ENCODE measurements at places on chromosomes 11 and 22. TPM values are rescaled to one million over a fixed set of nuclear protein-coding genes. Genes with fewer than 3 reads are reported as not detected.

- DNase-seq: no peak
These were observed 322.7 kb downstream of the BLID start for GRCh38 chr11:121793291-121793690.

Gene TEX12
- total RNA-seq: 0.51 TPM

Gene NAALADL1
- 3.0 TPM for total RNA-seq

Gene TSPAN18
- 33.0 TPM for total RNA-seq

- DNase-seq: no peak
These were observed 6.3 kb downstream of the OVOL1 start for GRCh38 chr11:65793144-65793581.

DNA sequence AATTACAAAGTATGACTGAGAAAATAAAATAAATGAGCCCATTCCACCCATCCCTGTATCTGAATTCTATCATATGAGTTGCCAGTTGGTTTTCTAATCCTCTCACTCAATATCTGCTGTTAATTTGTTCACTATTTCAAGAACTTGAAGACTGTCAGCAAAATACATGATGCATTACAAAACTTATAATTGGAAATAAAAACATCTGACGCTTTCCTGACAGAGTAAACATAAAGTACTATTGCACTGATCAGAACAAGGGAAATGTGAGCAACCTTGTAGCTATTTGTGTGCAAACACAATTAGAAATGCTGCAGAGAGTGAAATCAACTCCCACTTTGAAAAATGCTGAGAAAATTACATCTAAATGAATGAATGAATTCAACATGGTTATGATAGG lies 97.1 kb downstream of the MPPED2 start:
- no peak for DNase-seq

DNA sequence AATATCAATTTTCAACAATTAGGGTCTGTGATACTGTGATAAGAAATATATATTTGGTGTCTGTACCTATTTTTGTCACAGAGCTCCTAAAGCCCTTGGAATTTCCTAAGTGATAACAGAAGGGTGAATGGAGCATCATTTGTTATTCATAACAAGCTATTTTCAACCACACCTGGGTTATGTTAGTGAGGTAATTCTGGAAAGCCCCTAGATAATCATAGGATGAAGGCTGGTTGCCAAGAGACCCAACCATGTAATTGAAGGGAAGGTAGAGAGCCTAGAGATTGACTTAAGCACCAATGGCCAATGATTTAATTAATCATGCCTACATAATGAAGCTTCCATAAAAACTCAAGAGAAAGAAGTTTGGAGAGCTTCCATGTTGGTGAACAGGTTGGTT lies 109.4 kb downstream of the KIF18A start:
- no peak for DNase-seq

- DNase-seq: no peak
These were observed 91.2 kb downstream of the UBASH3B start for GRCh38 chr11:122746611-122747244.

GRCh38 chr22:24060375-24060788 lies 49.3 kb downstream of the CABIN1 start:
- no peak for DNase-seq

Gene TRIM29
- total RNA-seq: 0.11 TPM

Gene TESMIN
- total RNA-seq: 7.4 TPM

GRCh38 chr11:65778431-65778900 lies 2.3 kb downstream of the AP5B1 start:
- DNase-seq: no peak

GRCh38 chr22:19523240-19524169 lies 705 bp downstream of the CLDN5 start:
- peak; percentile 79 for DNase-seq

DNA sequence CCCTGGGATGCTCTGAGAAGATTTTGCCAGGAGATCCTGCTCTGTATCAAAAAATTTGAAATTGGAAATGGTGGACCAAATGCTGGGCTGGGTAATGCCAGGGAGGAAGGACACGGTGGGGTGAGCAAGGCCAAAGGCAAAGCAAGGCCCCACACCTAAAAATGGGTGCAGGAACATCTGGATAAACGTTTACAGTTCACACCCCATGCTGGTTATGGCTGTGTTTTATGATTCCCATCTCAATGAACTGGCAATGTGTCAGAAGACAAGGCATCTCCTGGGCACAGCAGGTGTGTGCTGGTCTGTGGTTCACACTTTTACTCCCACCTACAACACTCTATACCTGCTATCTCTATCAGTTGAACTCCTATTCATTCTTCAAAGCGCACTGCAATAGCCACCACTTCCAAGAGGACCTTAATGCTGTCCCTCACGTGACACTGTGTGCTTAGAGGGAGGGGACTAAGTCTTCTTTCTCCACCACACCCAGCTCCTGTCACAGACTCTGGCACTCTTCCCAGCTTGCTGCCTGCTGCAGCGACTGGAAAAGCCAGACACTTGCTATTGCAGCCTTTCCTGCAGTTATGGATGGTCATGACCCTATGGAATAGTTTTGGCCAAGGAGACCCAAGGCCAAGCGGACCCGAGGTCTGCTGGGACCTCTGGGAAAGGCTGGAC lies 277.5 kb downstream of the CTTN start:
- no peak for DNase-seq

- DNase-seq: no peak
These were observed 45.1 kb downstream of the THAP12 start for GRCh38 chr11:76335842-76336241.

Gene NXPE4
- total RNA-seq: not detected

Gene OPCML
- total RNA-seq: 0.03 TPM

DNA sequence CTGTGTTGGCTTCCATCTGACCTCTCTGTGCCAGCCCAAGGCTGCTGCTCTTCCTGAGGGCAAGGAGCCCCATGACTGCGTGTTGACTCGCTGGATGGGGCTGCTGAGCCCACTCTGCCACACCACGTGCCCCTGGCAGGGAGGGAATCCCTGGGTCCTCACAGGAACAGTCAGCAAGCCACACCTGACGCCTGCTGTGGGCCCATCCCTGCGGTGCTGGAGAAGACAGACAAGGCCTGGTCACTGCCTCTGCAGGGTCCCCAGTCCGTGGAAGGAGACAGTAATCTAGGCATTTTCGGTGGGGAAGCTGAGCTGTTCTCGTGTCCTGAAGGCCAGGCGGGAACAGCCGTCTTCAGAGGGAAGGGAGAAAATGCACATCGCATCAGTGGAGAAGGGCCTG lies 10.6 kb upstream of the PPP6R3 start:
- DNase-seq: no peak

DNA sequence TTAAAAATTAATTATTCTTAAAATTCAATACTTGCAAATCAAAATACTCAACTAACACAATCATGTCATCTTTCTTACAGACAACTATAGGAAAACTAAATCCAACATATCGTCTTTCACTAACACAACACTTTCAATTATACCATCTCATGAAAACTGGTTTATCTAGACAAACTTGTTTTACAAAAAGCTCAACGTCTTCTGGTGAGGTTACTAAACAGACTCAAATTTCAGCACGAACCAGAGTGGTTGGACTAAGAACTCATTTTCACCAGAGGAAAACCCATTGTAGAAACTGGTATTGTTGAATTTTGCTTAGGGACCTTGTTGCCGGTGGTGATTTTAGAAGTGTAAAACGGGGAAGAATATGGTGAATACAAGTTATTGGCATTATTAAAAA lies 52.2 kb downstream of the NUP98 start:
- DNase-seq: no peak

Gene SCN3B
- total RNA-seq: not detected

Gene OR4C11
- not detected for total RNA-seq

- no peak for DNase-seq
These were observed 185.4 kb upstream of the GUCY1A2 start for GRCh38 chr11:107203656-107204055.

GRCh38 chr22:44187652-44188230 lies 7.0 kb downstream of the PARVG start:
- DNase-seq: no peak

DNA sequence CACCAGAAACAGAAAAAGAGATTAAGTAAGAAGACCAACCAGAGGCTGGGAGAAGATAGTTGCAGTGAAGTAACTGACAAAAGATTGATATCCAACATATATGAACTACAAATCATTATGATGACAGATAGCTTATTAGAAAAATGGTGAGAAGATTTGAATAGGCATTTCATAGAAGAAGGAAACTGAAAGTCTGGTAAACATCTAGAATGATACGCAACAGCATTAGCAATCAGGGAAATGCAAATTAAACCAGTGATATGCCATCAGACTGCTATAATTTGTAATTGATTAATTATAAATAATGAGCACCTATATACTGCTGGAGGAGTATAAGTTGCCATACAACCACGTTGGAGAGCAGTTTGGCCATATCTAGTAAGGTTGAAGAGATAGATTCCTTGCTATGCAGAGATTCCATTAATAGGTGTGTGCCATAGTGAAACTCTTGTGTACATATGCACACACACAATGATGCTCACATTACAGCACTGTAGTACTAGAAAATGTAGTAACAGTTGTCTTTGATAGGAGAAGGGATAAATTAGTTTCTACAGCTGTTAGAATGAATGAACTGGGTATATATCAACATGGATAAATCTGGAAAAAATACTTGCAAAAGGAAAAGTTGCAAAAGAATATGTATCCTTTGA lies 20.5 kb downstream of the RNF169 start:
- no peak for DNase-seq

Gene AASDHPPT
- 127 TPM for total RNA-seq

GRCh38 chr11:45224766-45225165 lies 61.4 kb downstream of the SYT13 start:
- no peak for DNase-seq

Gene DRICH1
- not detected for total RNA-seq

Gene TSGA10IP
- total RNA-seq: 7.3 TPM

GRCh38 chr11:125625225-125625629 lies 264 bp downstream of the CHEK1 start:
- no peak for DNase-seq

GRCh38 chr11:34215806-34216453 lies 110.5 kb downstream of the NAT10 start:
- DNase-seq: no peak

DNA sequence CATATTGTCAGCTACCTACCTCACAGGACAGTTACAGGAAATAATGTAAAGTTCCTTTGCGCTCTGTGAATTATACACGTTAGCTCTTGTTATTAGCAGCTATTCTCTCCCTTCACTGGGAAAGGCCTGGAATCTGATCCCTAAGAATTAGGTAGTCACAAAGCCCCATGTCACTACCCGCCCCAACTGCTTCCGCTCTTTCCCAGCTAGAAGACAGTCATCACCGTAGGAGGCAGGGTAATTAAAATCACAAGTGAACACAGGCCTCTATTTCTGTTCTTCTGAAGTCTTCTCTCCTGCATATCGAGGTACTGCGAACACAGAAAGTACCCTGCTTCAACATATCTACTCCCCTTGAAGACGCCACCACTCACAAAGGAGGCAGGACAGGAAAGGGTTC lies 12.6 kb upstream of the AHNAK start:
- DNase-seq: peak; percentile 18

DNA sequence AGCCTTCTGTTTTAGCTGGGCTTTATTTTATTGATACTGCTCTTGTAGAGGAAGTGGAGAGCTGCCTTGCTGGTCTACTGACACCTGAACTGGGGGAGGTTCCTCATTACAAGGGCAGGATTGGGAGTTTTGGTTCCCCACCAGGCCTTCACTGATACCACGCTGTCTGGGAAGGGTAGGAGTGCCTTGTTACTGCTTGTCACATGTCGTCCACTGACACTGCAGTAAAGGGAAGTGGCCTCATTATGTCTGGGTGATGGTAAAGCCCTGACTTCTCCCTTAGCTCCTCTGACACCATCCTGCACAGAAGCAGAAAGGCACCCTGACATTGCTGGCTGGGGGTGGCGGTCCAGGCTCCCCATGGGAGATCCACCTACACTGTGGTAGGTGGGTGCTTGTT lies 38.7 kb upstream of the ELF5 start:
- DNase-seq: no peak

Gene APOL5
- total RNA-seq: not detected

GRCh38 chr11:1353383-1354124 lies 36.2 kb upstream of the BRSK2 start:
- peak; percentile 61 for DNase-seq

- no peak for DNase-seq
These were observed 116.0 kb downstream of the MN1 start for GRCh38 chr22:27685515-27685914.

- DNase-seq: no peak
These were observed 1375.9 kb upstream of the RAG2 start for GRCh38 chr11:37973941-37974340.

GRCh38 chr11:26851696-26852095 lies 129.8 kb upstream of the SLC5A12 start:
- DNase-seq: no peak

Gene ISX
- total RNA-seq: not detected

DNA sequence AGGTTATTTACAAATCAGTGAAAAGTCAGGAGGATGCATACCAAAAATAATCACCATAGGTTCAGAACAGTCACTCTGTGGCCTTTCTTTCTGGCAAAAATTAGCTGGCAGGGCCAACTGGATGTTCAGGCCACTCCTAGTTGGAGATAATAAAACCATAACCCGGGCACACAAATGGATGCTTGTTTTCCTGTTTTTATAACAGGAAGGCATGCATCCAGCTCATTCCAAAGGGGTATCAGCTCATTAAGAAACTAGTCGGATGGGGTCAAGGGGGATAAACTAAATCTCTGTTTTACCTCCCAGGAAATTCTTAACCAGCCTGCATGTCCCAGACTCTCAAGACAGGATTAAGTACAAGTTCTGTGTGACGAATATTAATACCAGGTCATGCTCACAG lies 81.0 kb downstream of the FBXO7 start:
- DNase-seq: no peak

Gene RFPL1
- not detected for total RNA-seq

GRCh38 chr11:12167061-12168000 lies 56.9 kb downstream of the MICAL2 start:
- no peak for DNase-seq

Gene MIOX
- not detected for total RNA-seq

Gene RAB38
- total RNA-seq: 10.1 TPM

GRCh38 chr11:71146846-71147245 lies 105.5 kb downstream of the SHANK2 start:
- DNase-seq: no peak

- no peak for DNase-seq
These were observed 153.6 kb upstream of the SORL1-AS1 start for GRCh38 chr11:121606354-121606753.

Gene KRTAP5-11
- total RNA-seq: not detected

DNA sequence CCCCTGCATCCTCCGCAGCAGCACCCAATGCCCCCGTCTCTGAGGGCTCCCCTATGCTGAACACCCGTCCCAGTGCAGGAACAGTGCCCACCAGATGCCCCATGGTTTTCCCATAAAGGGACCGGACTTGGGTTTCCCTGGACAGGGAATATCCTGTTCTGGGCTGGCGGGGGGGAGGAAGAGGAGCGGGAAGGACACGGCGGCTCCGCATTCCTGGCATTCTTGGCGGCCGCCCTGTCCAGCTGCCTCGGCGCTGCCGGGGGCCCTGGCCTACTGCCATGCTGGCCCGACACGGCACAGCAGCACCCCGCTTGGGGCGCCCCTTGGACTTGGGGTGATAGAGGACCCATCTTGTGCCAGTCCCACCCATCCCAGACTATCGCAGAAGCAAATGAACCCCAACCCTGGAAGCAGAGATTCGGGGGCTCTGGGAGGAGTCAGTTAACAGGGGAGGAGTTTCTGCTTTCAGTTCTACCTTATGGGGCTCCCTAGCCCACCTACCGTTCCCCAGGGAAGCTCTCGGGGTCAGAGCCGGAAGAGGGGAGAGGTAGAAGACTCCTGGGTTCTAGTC lies 23.7 kb upstream of the CBX7 start:
- peak; percentile 93 for DNase-seq

Gene APOBEC3H
- total RNA-seq: 1.4 TPM
